ENCODE measurements at places on chromosomes 2 and 18.

GRCh38 chr2:26477911-26478253 lies at the start of gene OTOF:
OTOF (minus strand) TSS chr2:26478124.
- DNase-seq, result no peak

- DNase-seq, result no peak
Measured at GRCh38 chr2:24597181-24597870, 106.3 kb downstream of the NCOA1 start.

DNA sequence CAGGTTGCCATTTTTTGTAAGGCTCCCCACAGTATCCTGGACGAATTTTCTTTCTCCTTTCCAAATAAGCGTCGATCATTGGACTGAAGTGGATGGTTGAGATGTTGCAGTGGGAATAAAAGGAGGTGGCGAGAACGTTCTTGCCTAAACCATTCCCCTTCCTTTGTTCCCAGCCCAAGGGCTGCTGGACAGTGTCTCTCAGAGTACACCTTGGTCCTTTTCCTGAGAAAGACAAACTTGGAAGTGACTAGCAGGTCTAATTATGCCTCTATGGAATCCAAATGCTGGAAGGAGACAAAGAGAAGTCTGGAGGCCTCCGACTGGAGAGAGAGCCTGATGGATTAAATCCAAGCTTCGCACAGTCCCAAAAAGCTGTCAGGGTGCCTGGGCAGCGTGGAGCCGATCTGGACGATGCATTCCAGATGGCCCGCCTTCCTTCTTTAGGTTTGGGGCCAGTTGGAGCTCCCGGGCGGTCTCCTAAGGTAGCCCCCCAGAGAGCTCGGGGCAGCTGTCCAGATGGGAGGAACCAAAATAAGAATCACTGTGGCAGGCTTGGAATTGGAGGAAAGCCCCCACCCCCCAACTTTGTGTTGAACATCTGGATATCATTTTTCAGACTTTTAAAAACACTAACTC lies 186.8 kb downstream of the TMEM247 start:
- DNase-seq, result no peak

DNA sequence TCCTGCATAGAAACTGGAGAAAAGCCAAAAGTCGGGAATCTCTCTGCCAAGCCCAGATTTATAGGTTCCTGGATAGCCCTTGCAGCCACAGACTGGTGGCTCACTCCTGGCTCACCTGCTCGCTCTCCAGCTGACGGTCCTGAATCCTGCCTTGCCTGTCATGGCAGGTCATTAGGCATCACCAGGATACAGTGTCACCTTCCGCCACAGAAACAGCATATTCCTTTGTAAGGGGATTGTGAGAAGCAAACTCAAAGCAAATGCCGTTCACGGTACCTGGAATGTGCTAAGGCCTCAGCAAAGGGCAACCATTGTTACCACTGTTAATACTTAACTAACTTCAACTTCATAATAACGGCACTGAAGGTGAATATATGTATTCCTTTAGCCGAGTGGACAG lies 57.1 kb upstream of the GPR45 start:
- no peak for DNase-seq

- DNase-seq, result no peak
Measured at GRCh38 chr2:103459283-103459682, 697.5 kb downstream of the TMEM182 start.

GRCh38 chr2:85737961-85738360 lies 15.8 kb upstream of the ATOH8 start:
- no peak for DNase-seq

DNA sequence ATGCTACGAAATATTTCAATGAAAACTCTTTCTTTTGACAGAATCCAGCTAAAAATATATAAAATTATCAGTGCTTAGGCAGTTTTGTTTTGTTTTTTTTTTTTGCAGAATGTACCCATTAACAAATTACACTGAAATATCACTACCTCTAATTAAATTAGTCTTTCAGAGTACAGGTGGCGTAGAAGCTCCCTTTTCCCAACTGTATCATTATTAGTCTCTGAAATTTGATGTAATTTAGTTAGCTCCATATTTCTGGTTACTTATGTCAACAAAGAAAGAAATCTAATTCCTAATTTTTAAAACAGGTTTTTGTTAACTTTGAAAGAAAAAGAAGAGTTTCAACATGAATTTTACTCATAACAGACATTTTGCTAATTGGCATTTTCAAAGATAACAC lies 149.2 kb downstream of the CDH2 start:
- DNase-seq, result no peak

GRCh38 chr18:79917853-79918614 lies 33.4 kb downstream of the SLC66A2 start:
- no peak for DNase-seq

- no peak for DNase-seq
Measured at GRCh38 chr2:3301001-3301400, 76.6 kb downstream of the EIPR1 start.

GRCh38 chr2:159362094-159362493 lies 75.6 kb upstream of the WDSUB1 start:
- no peak for DNase-seq

DNA sequence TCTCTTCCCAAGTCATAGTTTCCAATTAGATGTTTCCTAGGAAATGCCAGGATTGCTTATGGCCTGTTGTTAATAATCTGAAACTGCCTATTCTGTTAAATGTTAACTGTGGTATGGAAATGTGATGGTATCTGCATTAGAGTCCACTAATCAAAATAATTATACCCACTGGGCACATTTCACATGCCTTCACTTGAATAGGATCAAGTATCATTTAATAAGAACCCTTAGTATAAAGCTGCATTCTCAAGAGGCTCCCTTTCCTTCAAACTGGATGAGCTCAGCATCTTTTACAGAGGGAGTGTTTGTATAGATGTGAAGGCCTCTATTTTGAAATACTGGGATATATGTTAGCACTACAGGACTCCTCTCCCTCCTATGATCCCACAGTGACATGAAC lies 477.2 kb upstream of the VRK2 start:
- no peak for DNase-seq

- DNase-seq, result no peak
Measured at GRCh38 chr2:235027558-235028214, 75.9 kb downstream of the SH3BP4 start.

DNA sequence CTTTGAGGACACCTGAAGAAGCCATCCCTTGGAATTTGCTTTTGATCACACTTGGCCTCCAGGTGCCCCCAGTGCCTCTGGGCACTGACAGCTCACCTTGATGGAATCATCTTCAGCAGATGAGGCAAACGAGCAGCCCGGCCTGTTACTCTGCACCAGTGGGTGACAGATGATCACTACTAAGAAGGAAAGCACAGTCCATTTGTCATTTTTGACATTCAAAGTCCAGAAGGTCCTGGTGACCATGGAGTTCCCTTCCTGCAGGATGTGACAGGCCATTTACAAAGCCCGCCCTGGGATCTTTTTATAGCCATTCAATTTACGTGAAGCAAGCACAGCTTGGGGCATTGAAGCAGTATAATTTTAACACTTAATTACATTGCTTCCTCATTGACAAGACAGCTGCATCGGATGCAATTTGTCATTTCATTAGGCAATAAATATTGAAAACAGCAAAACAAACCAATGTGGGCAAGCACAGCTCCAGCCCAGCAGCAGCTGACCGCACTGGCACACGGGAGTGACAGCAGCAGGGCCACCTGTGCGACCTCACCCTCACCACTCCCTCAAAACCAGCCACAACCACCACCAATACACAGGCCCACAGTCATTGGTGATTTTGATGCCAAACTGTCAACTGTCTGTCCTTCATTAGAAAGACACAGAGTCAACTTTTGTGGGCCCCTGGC lies 76.0 kb upstream of the SLC66A3 start:
- DNase-seq, result no peak

GRCh38 chr2:240426845-240427721 lies 8.4 kb upstream of the GPC1 start:
- no peak for DNase-seq

DNA sequence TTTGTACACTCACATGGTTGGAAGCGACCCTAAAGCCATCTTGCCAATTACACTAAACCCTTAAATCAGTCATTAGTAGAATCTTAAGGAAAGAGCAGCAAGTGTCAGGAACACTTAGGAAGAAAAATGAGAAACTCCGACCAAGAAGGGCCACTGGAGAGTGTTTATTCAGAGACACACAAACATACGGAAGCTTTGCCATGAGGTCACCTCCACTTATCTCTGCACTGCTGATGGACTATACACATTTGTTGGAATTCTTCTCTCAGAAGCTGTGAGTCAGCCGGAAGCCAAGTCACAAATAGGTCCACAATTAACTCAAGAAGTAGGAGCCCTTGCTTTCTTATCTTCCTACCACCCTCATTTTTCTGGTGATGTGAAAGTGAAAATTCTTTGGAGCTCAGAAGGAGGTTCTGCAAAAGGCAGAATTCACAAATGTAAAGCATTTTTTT lies 21.6 kb downstream of the BMP10 start:
- DNase-seq, result no peak

GRCh38 chr2:113197347-113198047 lies 23.7 kb downstream of the PSD4 start:
- DNase-seq, result no peak

- no peak for DNase-seq
Measured at GRCh38 chr2:155033652-155034051, 335.2 kb downstream of the KCNJ3 start.

- no peak for DNase-seq
Measured at GRCh38 chr2:23669413-23670244, 257.3 kb downstream of the ATAD2B start.

GRCh38 chr2:120786038-120786960 lies 50.6 kb downstream of the GLI2 start:
- DNase-seq, result no peak

- no peak for DNase-seq
Measured at GRCh38 chr2:207928079-207928478, 97.2 kb downstream of the PLEKHM3 start.

- DNase-seq, result no peak
Measured at GRCh38 chr2:226836548-226836885, 663 bp downstream of the RHBDD1 start.

- DNase-seq, result no peak
Measured at GRCh38 chr2:230471074-230471473, 55.1 kb downstream of the SP100 start.

DNA sequence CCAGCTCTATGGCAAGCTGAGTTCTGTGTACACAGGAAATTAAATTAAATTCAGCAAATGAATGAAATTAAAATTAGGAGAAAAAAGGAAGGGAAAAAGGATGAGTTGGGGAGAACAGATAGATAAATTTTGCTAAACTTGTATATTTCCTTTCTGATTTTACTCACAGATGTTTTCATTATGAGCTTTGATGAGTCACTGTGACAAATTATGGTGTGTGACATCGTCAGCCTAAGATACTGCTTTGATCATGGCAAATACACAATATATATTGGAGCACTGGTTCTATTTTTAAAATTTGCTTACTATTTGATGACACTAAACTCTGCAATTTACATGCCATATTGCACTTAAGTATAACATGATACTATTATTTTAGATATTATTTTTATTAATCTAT lies 464.6 kb upstream of the SPHKAP start:
- DNase-seq, result no peak

DNA sequence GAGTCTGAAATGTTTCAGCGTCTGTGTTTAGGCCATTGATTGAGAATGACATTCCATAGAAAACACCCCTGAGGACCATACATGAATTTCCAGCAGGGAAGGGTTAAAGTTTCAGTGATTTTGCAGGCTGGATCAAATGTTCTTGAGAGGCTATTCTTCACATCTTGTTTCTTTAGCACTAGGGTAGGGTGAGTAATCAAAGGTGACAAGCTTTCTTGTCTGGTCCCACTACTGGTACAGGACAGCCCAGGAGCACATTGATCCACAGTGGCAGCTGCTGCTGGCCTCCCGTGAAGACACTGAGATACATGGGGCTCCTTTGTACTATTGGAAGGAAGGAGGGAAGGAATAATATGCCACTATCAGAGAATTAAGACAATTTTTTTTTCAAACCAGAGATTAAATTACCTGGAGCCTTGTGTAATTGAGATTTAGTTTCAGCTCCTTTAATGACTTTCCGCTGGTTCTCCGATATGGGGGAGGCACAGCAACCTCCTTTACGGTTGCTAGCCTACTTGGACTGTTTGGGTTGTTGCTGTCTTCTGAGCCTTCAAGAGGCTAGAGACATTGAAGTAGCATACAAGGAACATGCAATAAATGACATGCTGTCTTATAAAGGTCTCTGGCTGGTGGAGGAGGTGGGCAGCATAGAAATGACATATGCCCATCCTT lies 368.9 kb downstream of the SOX11 start:
- DNase-seq, result no peak

- DNase-seq, result no peak
Measured at GRCh38 chr18:29664278-29665036, 1378.1 kb downstream of the DSC3 start.

DNA sequence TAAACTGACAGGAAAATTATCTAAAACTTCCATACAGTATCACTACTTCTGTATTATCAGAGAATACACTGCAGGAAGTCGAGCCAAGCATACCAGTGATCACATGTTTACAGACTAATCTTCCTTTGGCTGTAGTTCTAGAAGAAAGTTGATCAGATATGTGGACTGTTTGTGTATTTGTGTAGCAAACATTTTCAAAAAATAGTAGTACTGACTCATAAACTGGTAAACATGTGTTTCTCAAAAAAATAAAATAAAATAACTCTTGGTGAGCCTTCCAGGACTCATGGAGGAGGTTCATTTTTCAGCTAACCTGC lies 148.9 kb upstream of the SLC39A10 start:
- no peak for DNase-seq

- no peak for DNase-seq
Measured at GRCh38 chr2:17146358-17146757, 371.9 kb downstream of the RAD51AP2 start.

DNA sequence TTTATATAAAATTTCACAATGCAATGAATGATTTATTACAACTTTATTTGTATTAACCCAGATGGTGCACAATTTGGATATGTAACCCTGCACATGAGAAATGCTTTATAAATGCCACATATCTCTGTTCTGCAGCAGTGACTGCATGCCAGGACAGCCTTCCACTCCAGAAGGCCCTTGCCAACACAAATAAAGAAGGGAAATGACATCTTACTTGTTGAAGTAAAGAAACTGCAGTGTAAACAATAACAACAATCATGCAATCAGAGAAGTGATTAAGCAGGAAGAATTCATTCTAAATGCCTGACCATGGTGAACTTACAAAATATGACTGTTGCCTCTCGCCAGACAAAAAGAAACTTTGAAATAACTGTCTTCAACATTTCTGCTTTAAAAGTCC lies 129.9 kb upstream of the CHST9 start:
- no peak for DNase-seq

DNA sequence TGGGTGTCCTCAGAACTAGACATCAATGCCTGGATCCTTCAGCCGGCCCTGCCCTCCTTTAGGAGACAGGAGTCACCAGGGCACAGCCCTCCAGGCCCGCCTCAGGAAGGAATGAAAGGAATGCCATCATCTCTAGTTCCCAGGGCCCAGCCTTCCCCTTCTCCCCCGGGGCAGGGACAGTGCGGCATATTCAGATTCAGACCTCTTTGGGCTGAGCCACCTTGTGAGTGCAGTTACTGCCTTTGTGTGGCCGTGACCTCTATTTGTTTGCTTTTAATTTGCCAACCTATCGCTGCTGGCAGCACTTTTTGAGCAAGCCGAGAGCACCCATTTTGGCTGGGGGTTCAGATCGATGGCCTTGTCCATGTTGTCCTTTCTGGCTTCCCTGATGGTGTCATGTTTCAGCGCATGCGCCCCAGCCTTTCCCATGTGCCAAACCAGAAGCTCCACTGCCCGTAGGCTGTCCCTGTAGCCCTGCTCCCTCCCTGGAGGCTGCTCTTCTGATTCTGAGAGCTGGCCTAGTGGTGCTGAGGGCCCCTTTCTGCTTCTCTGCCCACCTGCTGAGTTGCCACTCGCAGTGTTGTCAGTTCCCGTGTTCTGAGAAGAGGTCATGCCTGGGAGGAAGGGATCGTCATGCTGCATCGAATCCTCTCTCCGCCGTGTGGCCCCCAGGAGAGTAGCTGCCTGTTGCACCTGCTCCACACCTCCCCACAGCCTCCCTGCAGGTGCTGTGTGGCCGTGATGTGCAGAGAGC lies 10.9 kb downstream of the ANKRD23 start:
- no peak for DNase-seq

All from CD4-positive, alpha-beta T cell treated with Interleukin-1 beta for 1 hour (primary cell).